Stimulated activated CD4-positive, alpha-beta T cell treated with anti-CD3 and anti-CD28 coated beads, Interleukin-1b, Interleukin-23, amount 100 ng/mL, for 48 hours (primary cell): ENCODE measurements at places on chromosomes 13 and 19.

- DNase-seq = no peak
These were observed 810 bp upstream of the NFKBID start for GRCh38 chr19:35901055-35901644.

- DNase-seq = no peak
These were observed 5.9 kb upstream of the TMEM255B start for GRCh38 chr13:113753171-113753570.

GRCh38 chr19:371501-372168 lies 27.0 kb upstream of the MIER2 start:
- no peak for DNase-seq

DNA sequence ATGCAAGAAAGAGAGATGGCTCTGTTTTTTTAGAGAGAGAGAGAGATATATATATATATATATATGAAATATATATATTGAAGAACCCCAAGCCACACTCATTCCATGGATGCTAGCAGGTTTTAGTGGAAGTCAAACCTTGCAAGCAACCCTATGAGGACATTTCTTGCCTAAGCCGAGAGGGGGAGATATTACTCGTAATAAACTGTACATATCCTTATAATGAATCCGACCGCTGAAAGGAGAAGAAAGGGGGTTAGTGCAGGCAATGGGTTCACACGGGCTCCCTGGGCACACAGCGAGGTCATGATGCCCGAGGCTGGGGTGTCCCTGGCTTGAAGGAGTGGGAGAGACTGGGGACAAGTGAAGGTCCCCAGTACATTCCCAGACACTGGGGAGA lies 78.3 kb downstream of the IER2 start:
- no peak for DNase-seq

- peak; percentile 58 for DNase-seq
These were observed 5.4 kb downstream of the KLK1 start for GRCh38 chr19:50817941-50818858.

- DNase-seq = no peak
These were observed 36.9 kb downstream of the DHRS12 start for GRCh38 chr13:51767100-51767499.

- no peak for DNase-seq
These were observed 591.4 kb downstream of the FGF9 start for GRCh38 chr13:22262001-22262885.

GRCh38 chr19:17406046-17406886 lies 836 bp upstream of the BST2 start:
- DNase-seq = no peak

- no peak for DNase-seq
These were observed 55.9 kb downstream of the RAB20 start for GRCh38 chr13:110505594-110505993.

DNA sequence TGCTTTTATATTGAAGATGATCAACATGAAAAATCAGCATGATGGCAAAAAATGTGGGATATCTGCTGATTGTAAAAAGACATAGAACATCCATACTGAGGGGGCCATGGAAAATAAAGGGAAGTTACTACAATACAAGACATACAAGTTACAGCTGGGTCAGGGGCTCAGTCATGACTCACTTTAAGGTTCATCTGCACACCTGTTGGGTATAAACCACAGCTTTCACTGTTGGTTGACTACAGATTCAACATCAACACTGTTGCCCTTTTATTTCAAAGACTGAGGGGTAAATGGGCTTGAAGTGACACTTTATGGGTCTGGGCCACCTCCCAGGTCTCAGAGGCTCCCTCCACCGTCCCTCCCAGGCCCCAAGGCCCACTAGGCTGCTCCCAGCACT lies 98.1 kb upstream of the IRS2 start:
- no peak for DNase-seq

DNA sequence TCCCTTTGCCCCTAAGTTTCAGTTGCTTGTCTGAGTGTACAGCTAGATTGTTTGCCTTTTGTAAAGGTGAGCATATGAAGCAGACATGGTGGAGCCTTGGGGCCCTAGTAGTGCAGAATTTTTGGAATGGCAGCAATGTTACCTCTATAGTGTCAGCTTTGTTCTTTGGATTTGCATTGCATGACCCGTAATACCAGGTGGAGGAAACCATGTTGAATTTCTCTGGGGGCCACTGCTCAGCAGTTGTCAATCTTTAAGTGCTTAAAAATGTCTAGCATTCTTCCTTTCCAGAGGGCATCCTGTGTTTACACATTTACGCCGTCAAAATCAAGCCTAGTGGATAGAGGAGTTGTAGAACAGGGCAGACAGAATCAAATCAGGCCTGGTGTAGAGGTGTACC lies 303.3 kb downstream of the ATP8A2 start:
- DNase-seq = no peak

- DNase-seq = no peak
These were observed 7.9 kb downstream of the PEX11G start for GRCh38 chr19:7480970-7481255.

- no peak for DNase-seq
These were observed 4.7 kb downstream of the CNOT3 start for GRCh38 chr19:54142166-54142780.

DNA sequence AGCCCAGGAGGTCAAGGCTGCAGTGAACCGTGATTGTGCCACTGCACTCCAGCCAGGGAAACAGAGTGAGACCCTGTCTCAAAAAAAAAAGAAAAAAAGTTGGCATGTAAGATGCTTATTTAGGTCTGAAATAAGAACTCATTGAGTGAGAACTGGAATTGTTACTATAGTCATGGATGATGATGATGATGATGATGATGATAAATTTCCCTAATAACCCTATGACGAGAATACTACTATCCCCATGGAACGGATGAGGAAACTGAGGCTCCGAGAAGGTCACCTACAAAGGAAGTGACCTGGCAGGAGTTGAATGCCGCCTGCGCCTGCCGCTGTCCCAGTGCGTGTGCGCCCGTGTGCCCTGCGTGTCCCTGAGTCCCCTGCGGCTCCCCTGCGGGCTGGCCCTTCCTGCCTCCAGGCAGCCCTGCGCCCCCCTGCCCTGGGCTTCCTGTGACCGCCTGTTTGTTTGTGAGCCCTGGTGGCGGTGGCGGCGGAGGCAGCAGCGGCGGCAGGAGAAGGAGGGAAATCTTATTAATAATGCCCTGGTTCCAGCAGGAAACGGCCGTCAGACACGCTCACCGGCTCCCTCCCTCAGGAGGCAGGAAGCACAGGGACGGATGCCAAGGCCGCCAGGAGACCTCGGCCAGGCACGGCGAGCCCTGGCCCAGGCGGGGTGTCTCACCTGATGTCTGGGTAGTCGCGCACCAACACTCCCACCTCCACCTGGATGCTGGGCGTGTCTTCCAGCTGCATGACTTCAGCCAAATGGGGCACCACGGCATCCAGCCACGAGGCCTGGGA lies 29.6 kb downstream of the EXOC3L2 start:
- no peak for DNase-seq

DNA sequence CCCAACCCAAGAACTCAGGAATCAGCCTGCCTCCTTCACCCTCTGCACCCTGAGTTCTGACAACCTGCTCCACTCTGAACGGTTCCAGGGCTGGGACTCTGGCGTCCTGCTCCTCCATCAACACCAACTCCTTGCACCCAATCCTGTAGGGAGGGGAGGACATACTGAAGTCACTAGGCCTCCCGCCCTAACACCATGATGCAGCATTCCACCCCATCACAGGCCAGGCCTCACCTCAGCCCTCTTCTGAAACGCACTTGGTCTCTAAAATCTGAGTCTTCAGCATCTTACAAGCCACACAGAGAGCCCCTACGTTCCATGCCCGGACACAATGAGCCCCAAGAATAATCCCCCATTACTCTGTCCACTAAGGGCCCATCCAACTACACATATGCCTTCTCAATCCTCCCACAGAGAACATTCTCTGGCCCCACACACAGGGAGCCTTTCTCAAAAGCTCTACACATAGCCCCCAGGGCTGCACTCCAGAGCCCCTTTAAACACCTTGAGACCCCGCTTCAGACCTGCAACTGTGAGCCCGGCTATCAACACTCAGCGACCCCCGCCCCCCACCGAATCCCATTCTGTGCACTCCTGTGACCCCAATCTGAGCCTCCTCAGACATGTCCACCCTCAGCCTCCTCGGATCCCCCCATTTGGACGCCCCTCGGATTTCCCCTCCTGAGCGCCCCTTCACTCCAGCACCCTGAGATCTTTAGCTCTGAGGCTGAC lies 567 bp downstream of the ALKBH6 start:
- DNase-seq = no peak

GRCh38 chr13:111252446-111253364 lies 67.7 kb upstream of the TEX29 start:
- no peak for DNase-seq

- DNase-seq = no peak
These were observed 855 bp upstream of the CARS2 start for GRCh38 chr13:110706570-110707372.

GRCh38 chr13:68850160-68850559 lies 1257.5 kb upstream of the ATXN8OS start:
- DNase-seq = no peak

DNA sequence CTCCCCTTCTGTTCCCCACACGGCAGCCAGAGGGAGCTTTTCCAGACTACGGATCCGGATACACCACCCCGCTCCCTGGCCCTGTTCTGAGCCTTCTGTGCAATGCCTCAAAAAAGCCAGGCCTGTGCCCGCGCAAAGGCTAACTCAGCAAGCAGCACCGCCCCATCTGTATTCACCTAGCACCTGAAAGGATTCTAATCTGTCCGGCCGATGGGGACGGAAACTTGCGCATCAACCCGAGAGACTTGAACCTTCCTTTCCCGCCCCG lies 589 bp downstream of the ZBTB45 start:
- DNase-seq = peak; percentile 61

DNA sequence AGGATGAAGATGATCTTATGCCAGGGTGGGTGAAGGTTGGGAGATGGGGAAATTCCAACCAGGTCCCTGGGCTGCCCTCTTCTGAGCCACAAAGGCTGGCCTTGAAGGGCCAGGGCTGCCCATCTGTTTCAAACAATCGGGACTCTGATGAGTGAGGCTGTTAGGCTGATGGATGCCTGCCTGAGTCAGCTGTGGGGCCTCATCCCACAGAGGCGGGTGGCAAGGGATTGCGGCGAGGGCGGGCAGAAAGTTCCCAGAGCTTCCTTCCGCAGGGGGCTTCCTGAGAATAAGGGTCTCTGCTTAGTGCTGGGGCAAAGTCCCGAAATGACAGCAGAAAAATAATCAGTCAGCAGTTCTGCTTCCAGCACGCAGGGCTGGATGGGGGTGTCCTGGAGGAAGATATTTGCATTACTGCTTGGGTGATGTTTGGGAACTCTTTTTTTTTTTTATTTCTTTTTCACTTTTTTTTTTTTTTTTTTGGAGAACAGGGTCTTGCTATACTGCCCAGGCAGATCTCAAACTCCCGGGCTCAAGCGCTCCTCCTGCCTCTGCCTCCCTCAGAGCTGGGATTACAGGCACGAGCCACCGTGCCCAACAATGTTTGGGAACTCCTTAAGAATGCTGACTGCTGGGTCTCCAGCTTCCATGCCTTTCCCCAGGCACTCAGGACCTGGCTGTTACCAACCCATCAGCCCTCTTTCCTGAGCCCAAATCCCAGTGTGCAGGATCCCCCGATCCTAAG lies 14.1 kb downstream of the SH3GL1 start:
- DNase-seq = no peak

- DNase-seq = no peak
These were observed 2.0 kb downstream of the NFIC start for GRCh38 chr19:3368441-3368795.

DNA sequence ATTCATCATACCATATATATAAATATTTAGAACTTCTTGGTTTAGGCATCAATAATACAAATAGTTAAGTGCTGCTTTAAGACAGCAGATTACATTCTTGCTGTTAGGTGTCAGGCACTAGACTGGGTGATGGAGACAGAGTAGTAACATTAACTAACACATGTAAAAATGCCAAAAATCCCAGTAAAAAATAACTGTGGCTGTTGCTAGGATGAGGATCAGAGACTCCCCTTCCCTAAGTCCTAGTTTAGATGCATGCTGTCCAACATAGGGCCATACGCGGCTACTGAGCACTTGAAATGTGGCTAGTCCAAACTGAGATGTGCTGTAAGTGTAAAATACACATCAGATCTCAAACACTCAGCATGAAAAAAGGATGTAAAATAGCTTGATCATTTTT lies 94.7 kb downstream of the CDADC1 start:
- no peak for DNase-seq

GRCh38 chr19:53102756-53103233 lies 427 bp downstream of the ZNF160 start:
- peak; percentile 48 for DNase-seq

GRCh38 chr19:29510701-29511265 lies 15.0 kb upstream of the VSTM2B start:
- DNase-seq = no peak
